ENCODE measurements at places on chromosomes 13 and 19.

GRCh38 chr13:67231289-67232000 is 1.3 kb upstream of the PCDH9 start:
- no peak for DNase-seq

GRCh38 chr13:25300861-25301346 is 521 bp upstream of the NUP58 start:
- DNase-seq = no peak

DNA sequence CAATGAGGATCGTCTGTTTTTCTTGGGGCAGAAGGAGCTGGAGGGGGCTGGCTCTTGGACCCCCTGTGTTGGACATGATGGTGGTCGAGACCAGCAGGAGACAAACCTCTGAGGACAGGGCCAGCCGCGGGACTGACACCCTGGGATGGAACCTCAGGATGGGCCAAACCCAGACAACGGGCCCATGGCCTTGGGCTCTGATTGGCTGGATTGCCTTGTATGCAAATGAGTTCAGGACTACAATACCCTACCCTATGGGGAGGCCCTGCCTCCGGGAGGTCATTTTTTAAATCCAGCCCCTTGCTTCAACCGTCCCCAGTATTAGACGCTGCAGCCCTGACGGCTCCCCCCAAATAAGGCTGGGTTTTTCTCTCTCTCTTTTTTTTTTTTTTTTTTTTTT is 22.0 kb downstream of the SLC5A5 start:
- DNase-seq = no peak

- no peak for DNase-seq
These were observed 953.4 kb upstream of the PRR20A start for GRCh38 chr13:56187331-56187730.

- DNase-seq = no peak
These were observed 115.1 kb downstream of the FGF9 start for GRCh38 chr13:21785990-21786389.

GRCh38 chr19:3413796-3414327 is 47.5 kb downstream of the NFIC start:
- no peak for DNase-seq

DNA sequence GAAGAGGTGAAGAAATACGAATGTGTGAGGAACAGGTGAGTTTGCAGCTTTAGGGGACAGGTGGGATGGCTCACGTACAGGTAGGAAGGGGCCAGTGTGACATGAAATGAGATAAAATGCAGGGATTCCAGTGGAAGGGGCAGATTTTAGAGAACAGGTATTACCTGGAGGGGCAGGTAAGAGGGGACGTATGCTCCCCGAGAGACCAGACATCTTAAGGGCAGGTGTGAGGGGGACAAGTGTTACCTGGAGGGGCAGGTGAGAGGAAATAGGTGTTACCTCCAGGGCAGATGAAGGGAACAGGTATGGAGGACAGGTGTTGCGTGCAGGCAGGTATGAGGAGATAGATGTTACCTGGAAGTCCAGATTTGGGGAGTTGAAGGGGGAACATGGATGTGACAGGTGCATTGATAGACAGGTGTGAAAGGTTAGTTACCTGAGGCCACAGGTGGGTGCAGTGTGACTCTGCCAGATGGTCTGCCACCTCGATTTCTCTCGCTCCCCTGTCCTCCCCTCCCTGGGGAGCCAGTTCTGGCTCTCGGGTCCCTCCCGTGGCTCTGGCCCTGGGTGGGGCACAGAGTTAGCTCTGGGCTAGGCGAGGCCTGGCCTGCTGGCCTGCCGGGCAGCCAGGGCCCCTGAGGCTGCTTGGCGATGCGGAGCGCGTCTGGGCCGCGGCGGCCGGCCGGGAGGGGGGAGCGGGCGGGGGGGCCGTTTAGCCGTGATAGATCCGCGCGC is 2.1 kb downstream of the ERFL start:
- DNase-seq = no peak

GRCh38 chr13:105462098-105462497 is 1073.4 kb downstream of the EFNB2 start:
- no peak for DNase-seq

- DNase-seq = no peak
These were observed 506.2 kb downstream of the GPC5 start for GRCh38 chr13:91904597-91904996.

DNA sequence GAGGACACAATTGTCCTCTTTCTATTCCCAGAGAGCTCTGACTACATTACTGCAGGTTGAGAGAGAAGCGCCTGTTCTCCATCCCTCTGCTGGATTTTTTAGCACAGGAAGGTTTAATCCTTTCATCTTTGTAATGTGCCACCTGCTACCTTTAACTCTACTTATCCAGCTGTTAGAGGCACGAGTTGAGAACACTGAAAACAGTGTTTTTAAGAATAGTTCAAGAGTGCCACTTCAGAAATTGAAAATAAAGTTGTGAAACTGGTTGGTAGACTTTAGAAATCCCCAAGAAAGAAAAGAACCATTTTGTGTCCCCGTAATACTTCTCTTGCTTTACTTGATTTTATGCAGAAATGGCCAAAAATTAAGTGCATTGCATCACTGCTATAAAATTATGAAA is 20.6 kb downstream of the FREM2 start:
- no peak for DNase-seq

- no peak for DNase-seq
These were observed 64.2 kb downstream of the TEX29 start for GRCh38 chr13:111384441-111385182.

DNA sequence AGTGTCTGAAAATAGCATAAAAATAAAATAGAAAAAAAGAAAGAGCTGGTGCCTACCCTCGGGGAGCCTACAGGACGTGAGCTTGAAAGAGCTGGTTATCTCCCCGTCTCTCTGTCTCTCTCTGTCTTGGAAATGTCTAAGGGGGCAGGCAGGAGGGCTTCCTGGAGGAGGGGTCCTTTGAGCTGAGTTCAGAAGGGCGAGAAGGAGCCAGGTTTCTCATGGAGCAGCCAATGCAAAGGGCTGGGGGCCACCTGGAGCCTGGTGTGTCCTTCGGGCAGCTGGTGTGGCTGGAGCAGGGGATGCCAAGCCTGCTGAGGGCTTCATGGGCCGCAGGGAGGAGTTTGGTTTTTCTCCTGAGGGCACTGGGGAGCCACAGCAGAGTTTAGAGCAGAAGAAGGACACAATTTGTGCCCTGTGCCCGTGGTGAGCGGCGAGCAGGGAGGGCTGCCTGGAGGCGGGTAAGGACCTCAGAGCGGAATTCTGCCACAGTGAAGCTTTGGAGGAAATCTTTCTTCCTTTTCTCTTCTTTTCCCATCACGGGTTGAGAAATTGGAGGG is 38.7 kb downstream of the EFNA2 start:
- no peak for DNase-seq

- DNase-seq = no peak
These were observed 36.3 kb downstream of the DACH1 start for GRCh38 chr13:71830736-71831135.

- DNase-seq = no peak
These were observed 20.5 kb downstream of the MICU2 start for GRCh38 chr13:21583478-21583877.

- no peak for DNase-seq
These were observed 17.0 kb downstream of the EPS8L1 start for GRCh38 chr19:55092423-55093318.

DNA sequence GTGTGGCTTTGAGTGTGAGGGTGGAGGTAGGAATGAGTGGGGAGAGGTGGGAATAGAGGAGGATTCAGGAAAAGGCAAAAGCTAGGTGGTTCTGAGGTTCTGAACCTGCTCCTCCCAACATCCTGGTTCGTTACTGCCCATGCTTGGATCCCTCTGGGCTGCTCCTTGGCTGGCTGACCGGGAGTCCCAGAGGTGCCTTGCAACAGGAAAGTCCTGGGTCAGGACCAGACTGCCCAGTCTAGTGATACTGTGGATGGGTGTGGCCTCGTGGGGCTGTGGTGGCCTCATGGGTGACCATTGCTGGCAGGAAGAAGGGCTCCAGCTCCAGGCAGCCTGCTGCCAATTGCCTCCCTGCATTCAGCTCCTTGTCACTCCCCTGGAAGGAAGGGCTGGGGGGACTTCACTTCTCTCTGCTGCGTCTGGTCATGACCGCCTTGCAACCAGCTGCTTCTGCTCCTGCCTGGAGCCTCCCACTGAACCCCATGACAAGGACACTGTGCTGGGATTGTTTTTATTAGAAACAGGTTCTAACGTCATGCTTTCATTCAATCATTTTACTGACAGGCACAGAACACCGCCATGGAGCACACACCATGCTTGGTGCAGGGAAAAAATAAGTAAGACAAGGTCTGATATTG is 61.5 kb upstream of the UBL3 start:
- DNase-seq = no peak

DNA sequence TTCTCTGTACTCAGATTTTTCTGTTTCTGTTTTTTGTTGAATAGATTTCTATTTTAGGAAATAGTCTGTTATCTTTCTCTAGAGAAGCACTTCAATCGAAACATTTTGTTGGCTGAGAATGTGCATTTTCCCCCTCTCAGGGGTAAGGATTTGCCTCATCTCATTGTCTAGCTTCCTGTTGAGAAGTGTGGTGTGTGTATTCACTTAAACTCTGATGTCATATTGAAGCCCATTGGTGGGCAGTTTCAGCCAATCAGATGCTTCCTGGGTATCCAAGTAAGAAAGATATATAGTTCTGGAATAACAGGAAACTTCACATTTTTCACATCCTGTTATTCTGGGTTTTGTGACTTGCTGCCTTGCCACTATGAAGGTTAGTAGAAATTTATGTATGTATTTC is 87.6 kb downstream of the ARHGEF7 start:
- DNase-seq = peak; percentile 69

GRCh38 chr19:15433519-15434069 is 14.8 kb upstream of the AKAP8L start:
- no peak for DNase-seq

GRCh38 chr13:93425411-93425810 is 198.8 kb downstream of the GPC6 start:
- no peak for DNase-seq

DNA sequence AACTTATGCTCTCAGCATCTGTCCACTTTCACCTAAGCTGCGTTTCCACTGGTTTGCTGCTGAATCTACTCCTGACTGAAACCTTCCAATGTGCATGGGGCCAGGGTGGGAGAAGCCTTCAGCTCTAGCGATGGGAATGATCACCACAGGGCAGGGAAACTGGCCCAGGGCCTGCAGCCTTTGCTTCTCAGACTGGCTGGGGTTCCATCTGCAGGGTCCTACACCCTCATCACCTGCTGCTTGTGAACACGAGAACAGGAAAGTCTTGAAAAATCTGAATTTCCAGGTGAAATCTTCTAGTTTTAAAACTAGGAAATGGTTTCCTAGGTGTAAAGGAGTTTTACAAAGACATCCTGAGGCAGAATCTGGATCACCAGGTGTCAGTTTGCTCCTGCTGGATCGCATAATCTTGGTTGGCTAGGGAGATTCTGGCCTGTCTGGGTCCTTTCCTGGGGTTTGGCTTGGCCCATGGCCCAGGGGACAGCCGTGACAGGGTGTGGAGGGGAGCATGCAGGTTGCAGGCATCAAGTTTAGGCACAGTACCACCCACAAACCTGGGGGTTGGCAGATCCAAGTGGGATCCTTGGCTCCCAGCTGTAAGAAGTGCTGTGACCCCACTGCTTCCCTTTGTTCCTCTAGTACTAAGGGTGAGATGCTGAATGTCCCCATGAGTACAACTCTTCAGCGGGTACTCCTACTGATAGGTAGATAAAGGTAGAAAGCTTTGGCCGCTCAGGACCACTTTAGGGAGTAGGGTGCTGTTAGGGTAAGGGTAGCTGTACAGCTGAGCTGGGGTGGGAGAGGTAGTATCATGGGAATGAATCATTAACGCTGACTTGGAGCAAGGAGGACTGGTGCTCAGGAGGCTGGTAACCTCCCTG is 1.8 kb upstream of the UBE2M start:
- no peak for DNase-seq

DNA sequence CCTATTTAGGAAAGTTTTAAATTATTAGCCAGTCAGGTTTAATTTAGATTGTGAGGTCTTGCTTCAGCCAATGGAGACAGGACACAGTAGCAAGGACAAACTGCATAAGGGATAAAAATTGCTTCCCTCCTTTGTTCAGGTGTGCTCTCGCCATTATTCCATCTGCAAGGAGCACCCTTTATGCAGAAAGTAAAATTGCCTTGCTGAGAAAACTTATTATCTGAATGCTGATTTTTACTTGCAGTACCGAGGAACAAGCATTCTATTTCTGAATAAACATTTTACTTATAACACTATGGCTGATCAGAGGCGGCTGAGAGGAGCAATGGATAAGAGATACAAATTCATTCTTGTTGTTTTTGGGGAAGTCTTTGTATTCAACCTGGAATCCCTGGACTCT is 8.0 kb downstream of the CYP4F22 start:
- no peak for DNase-seq

DNA sequence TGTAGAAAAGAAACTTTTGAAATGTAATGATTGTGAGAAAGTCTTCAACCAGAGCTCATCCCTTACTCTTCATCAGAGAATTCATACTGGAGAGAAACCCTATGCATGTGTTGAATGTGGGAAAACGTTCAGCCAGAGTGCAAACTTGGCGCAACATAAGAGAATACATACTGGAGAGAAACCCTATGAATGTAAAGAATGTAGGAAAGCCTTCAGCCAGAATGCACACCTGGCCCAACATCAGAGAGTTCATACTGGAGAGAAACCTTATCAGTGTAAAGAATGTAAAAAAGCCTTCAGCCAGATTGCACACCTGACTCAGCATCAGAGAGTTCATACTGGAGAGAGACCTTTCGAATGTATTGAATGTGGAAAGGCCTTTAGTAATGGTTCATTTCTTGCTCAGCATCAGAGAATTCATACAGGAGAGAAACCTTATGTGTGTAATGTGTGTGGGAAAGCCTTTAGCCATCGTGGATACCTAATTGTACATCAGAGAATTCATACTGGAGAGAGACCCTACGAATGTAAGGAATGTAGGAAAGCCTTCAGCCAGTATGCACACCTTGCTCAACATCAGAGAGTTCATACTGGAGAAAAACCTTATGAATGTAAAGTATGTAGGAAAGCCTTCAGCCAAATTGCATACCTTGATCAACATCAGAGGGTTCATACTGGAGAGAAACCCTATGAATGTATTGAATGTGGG is 19.3 kb downstream of the ZNF583 start:
- no peak for DNase-seq

GRCh38 chr13:67520886-67521285 is 290.8 kb upstream of the PCDH9 start:
- DNase-seq = no peak

DNA sequence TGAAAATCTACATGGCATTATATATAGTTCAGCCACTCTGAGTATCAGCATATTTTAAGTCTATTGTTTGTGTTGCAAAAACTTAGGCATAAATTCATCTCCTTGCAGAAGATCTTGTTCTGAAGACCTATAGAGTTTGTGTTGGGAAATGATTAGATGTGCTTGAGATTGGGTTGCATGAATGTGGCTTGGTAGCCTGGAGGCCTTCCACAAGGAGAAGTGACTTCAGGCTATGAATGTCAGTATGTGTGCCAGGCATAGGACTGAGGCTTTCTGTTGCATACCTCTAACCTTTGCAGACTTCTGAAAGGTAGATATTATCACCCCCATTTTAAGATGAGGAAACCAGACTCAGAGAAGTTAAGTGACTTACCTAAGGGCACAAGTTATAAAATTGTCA is 188.6 kb downstream of the OLFM4 start:
- DNase-seq = no peak

GRCh38 chr13:23949200-23949599 is 51.9 kb upstream of the C1QTNF9B start:
- no peak for DNase-seq
